Activated T-cell treated with anti-CD3 and anti-CD28 coated beads, Interleukin-2, amount 50 U/mL, for 72 hours (primary cell): ENCODE measurements at places on chromosomes 4 and X. TPM values are rescaled to one million over a fixed set of nuclear protein-coding genes. Genes with fewer than 3 reads are reported as not detected.

GRCh38 chrX:39519030-39519488 lies 578.7 kb downstream of the BCOR start:
- no peak overlapping the region for H3K4me3 ChIP-seq
- H3K4me1 ChIP-seq, result no peaks in the 10 kb centered on the region
- no peak for DNase-seq
- no peak overlapping the region for H3K27ac ChIP-seq

GRCh38 chr4:40423735-40424134 lies 88.6 kb downstream of the CHRNA9 start:
- H3K27ac ChIP-seq, result peak overlapping the region; percentile 73
- DNase-seq, result no peak
- H3K4me3 ChIP-seq, result no peak overlapping the region
- peaks cover 5% of the 10 kb centered on the region for H3K36me3 ChIP-seq

DNA sequence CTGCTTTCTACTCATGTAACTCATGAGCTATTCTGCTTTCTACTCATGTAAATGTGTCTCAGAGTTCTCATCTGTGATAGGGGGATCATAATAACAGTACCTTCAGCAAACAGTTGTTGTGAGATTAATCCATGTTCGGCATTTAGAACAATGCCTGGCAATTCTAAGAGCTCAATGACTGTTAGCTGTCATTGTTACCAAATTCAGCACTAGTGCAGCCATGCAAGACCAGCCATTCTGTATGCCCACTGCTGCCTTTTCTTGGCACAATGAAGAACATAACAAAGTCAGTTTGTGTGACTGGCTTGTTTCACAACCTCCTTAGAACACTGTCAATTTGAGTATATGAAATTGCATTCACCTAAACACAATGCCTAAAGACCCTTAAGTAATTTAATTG lies 163.2 kb downstream of the ANK2 start:
- no peaks in the 10 kb centered on the region for H3K4me1 ChIP-seq
- no peaks in the 10 kb centered on the region for H3K36me3 ChIP-seq
- no peak overlapping the region for H3K4me3 ChIP-seq
- H3K27me3 ChIP-seq, result no peaks in the 10 kb centered on the region
- DNase-seq, result no peak

- H3K27me3 ChIP-seq, result peaks cover 19% of the 10 kb centered on the region
- DNase-seq, result no peak
- no peak overlapping the region for H3K4me3 ChIP-seq
- H3K4me1 ChIP-seq, result peaks cover 34% of the 10 kb centered on the region
Measured at GRCh38 chrX:151419782-151420181, 22.8 kb downstream of the VMA21 start.

DNA sequence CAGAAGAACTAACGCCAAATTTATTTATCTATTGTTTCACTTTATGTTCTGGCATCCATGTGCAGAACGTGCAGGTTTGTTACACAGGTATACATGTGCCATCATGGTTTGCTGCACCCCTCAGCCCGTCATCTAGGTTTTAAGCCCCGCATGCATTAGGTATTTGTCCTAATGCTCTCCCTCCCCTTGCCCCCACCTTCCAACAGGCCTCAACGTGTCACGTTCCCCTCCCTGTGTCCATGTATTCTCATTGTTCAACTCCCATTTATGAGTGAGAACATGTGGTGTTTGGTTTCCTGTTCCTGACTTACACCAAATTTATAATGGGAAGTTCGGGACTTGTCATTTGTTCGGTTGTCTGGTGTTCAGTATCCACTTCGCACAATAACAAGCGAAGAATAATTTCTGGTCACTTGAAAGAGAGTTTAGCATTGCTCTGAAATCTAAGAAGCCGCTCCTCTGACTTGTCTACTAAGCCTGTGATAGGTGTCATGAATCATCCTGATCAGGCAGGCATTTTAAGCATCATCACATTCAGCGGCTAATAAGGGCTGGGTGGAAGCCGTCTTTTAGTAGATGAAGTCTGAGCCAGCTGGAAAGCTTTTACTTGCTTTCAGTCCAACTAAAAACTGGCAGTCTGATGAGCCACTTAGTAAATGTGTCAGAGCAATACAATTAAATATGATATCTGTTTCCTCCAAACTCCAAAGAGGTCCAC lies 1065.7 kb upstream of the PABPC4L start:
- no peaks in the 10 kb centered on the region for H3K27me3 ChIP-seq
- no peak overlapping the region for H3K4me3 ChIP-seq
- no peaks in the 10 kb centered on the region for H3K4me1 ChIP-seq
- H3K36me3 ChIP-seq, result no peaks in the 10 kb centered on the region
- no peak for DNase-seq

DNA sequence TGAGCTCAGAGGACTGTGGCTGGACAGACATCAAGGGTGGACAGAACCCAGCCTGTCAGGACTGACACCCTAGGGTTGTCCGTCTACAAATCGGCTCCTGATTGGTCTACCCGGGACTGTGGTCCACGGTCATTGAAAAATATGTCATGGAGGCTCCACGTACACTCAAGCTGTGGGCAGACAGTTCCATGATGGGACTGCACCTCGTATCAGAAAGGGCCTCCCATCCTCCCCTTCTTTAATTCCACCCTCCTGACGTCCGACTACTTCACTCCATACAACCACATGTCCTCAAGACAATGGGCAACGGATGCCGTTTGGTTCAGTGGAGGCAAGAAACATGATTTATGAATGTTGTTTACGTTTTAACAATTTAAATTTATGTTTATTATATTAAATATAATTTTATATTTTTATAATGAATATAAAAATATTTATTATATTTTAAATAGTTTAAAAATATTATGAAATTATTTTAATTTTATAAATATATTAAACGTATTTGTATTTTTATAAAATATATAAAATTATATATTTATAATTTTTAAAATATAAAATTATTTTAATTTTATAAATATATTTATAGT lies 58.0 kb upstream of the SHOX start:
- no peaks in the 10 kb centered on the region for H3K4me1 ChIP-seq
- no peaks in the 10 kb centered on the region for H3K27me3 ChIP-seq
- H3K36me3 ChIP-seq, result no peaks in the 10 kb centered on the region
- DNase-seq, result no peak

IL2 gene
- total RNA-seq, result 24.8 TPM

GRCh38 chr4:11474146-11474545 lies 45.5 kb upstream of the HS3ST1 start:
- no peak for DNase-seq
- H3K36me3 ChIP-seq, result no peaks in the 10 kb centered on the region
- no peak overlapping the region for H3K27ac ChIP-seq
- H3K27me3 ChIP-seq, result peaks cover 7% of the 10 kb centered on the region

GRCh38 chr4:126470862-126471261 lies 1156.1 kb downstream of the FAT4 start:
- H3K4me3 ChIP-seq, result no peak overlapping the region
- no peaks in the 10 kb centered on the region for H3K27me3 ChIP-seq
- no peaks in the 10 kb centered on the region for H3K4me1 ChIP-seq
- no peak for DNase-seq
- H3K36me3 ChIP-seq, result peaks cover under 1% of the 10 kb centered on the region

DNA sequence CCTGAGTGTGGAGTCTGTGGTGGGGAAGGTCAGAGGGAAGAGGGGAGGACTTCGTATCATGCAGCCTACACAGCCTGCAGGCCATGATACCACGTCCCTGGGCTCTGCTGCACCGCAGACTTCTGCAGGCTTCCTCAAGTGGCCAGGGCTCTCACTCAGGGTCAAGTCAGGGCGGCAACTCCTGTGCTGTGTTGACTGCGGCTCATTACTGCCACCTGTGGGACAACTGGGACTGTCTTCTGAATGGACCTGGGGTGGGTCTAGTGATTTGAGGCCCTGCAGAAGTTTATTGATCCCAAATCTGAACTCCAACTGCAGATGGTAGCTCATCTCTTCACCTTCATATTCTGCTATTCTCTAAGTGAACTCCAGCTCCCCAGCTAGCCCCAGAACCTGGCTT lies 167.1 kb downstream of the NSUN7 start:
- H3K27me3 ChIP-seq, result no peaks in the 10 kb centered on the region
- H3K4me1 ChIP-seq, result peaks cover 38% of the 10 kb centered on the region
- DNase-seq, result peak; percentile 65
- no peak overlapping the region for H3K4me3 ChIP-seq

DNA sequence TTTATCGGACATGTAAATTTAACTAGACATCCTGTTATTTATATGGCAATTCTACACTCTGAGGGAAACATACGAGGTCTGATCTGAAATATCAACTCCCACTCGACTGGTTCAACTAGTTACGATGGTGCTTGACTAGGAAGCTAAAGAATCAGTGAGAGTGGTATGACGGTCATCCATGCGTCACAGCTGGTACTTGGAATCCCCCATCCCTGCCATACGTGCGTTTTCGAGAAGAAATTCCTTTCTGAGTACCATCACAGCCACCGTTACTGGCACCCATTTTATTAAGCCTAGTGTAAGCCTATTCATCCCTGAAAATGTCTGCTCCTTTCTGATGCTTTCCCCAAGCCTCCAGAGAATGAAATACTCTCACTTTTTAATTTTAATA lies 695 bp upstream of the PIGA start:
- peaks cover 27% of the 10 kb centered on the region for H3K27me3 ChIP-seq
- no peaks in the 10 kb centered on the region for H3K36me3 ChIP-seq
- H3K27ac ChIP-seq, result peak overlapping the region; percentile 85
- DNase-seq, result peak; percentile 38
- H3K4me1 ChIP-seq, result no peaks in the 10 kb centered on the region

CRLF2 gene
- total RNA-seq, result 0.22 TPM

DNA sequence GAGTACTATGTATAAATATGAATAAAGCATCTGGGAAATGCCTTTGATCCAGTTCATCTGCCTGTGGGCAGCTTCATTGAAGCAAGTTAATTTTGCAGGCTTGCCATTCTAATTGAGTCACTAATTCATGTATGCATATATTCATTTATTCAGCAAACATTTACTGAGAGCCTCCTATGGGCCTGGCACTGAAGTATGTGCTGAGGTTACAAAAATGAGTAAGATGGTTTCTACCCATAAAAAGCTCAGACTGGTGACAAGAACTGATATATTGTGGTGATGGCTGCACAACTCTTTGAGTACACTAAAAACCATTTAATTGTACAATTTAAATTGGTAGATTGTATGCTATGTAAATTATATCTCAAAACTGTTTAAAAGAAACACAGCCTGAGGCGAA lies 1.1 kb upstream of the MRPL1 start:
- peaks cover 14% of the 10 kb centered on the region for H3K36me3 ChIP-seq
- H3K27ac ChIP-seq, result peak overlapping the region; percentile 100
- no peaks in the 10 kb centered on the region for H3K27me3 ChIP-seq
- H3K4me1 ChIP-seq, result peaks cover 89% of the 10 kb centered on the region
- peak overlapping the region; percentile 98 for H3K4me3 ChIP-seq

GRCh38 chr4:118974758-118975157 lies 86.1 kb downstream of the SYNPO2 start:
- no peaks in the 10 kb centered on the region for H3K4me1 ChIP-seq
- H3K27ac ChIP-seq, result no peak overlapping the region
- DNase-seq, result no peak
- no peaks in the 10 kb centered on the region for H3K27me3 ChIP-seq

- DNase-seq, result no peak
- H3K4me1 ChIP-seq, result peaks cover 21% of the 10 kb centered on the region
- no peak overlapping the region for H3K4me3 ChIP-seq
- peaks cover 3% of the 10 kb centered on the region for H3K36me3 ChIP-seq
- H3K27me3 ChIP-seq, result no peaks in the 10 kb centered on the region
Measured at GRCh38 chrX:24207826-24208225, 58.3 kb downstream of the ZFX start.

GRCh38 chr4:148827781-148828180 lies 385.6 kb upstream of the NR3C2 start:
- no peaks in the 10 kb centered on the region for H3K27me3 ChIP-seq
- DNase-seq, result no peak
- no peaks in the 10 kb centered on the region for H3K4me1 ChIP-seq
- H3K36me3 ChIP-seq, result no peaks in the 10 kb centered on the region

DNA sequence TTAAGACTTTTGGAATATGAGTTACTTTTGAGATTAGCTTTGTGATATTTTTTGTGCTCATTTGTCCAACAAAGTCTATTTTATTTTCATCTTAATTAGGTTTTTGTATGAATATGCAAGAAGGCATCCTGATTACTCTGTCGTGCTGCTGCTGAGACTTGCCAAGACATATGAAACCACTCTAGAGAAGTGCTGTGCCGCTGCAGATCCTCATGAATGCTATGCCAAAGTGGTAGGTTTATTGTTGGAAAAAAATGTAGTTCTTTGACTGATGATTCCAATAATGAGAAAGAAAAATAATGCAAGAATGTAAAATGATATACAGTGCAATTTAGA lies 10.8 kb downstream of the ALB start:
- no peak overlapping the region for H3K27ac ChIP-seq
- H3K4me1 ChIP-seq, result no peaks in the 10 kb centered on the region
- no peaks in the 10 kb centered on the region for H3K36me3 ChIP-seq
- H3K27me3 ChIP-seq, result no peaks in the 10 kb centered on the region
- DNase-seq, result no peak

DNA sequence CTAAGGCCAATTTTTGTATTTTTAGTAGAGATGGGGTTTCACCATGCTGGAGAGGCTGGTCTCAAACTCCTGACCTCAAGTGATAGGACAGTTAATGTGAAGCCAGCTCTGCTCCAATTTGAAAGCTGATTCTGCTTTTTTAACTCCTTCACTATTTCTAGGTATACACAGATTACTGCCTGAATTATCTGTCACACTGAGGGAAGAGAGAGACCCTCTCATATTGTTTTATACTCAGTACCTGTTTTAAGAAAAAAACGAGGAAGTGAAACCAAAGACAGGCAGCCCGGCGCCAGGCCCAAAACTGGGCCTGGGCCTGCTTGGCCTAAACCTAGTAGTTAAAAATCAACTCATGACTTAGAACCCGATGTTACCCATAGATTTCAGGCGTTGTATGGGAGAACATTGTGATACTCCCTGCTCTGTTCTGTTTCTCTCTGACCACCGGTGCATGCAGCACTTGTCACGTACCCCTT lies 1601.5 kb upstream of the PCDH10 start:
- no peaks in the 10 kb centered on the region for H3K36me3 ChIP-seq
- H3K27me3 ChIP-seq, result no peaks in the 10 kb centered on the region
- DNase-seq, result no peak
- H3K27ac ChIP-seq, result no peak overlapping the region

DNA sequence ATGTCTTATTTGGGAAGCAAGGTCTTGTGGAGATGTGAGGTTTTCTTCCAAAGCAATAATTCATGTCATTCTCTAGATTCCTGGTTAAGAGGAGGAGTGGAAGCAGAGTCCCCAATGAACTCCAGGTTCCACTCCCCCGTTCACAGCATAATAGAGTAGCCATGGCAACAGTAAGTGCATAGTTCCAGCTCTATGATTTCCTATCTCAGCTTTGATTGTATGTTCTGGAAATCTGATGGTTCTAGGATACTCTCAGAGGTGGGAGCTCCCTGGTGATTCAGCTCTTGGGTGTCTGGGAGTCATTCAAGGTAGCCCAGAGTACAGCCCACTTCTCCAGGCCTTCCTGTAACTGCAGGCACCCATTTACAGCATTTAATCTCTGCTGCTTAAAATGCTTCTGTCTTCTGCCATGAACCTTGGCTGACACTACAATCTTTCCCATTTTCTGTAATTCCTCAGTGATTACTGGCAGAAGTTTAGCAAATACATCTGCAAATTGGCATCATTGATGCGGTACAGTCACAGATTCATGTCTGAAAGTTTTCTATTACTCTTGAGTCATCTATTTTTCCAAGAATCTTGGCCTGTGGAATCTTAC lies 242.0 kb downstream of the MAPK10 start:
- no peak for DNase-seq
- H3K4me1 ChIP-seq, result no peaks in the 10 kb centered on the region
- H3K36me3 ChIP-seq, result no peaks in the 10 kb centered on the region

- H3K27ac ChIP-seq, result peak overlapping the region; percentile 93
- peaks cover 11% of the 10 kb centered on the region for H3K36me3 ChIP-seq
- DNase-seq, result peak; percentile 51
- peaks cover 36% of the 10 kb centered on the region for H3K4me1 ChIP-seq
- peak overlapping the region; percentile 93 for H3K4me3 ChIP-seq
Measured at GRCh38 chr4:163166041-163166579, 580 bp downstream of the NAF1 start.
